ENCODE measurements at places on chromosomes 16 and 17.

DNA sequence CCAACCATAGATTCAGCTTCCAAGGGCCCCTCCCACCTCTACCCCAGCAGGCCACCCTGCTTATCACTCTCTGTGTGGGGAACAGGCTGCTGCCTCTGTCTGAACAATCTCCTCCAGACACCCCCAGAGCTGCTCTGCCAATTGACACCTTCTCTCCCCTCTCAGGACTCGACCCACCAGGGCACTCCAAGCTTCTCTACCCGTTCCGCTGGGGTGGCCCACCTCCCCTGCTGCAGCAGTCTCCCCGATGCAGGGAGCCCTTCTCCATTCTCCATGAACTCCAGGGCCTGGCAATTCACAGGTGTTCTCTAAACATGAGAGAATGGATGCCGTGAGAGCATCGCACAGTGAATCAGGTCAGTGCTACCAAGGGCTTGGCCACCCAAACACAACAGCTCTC is 28.3 kb upstream of the FAAP100 start:
- no peak for DNase-seq

GRCh38 chr17:56688151-56688550 is 94.7 kb downstream of the NOG start:
- no peak for DNase-seq

DNA sequence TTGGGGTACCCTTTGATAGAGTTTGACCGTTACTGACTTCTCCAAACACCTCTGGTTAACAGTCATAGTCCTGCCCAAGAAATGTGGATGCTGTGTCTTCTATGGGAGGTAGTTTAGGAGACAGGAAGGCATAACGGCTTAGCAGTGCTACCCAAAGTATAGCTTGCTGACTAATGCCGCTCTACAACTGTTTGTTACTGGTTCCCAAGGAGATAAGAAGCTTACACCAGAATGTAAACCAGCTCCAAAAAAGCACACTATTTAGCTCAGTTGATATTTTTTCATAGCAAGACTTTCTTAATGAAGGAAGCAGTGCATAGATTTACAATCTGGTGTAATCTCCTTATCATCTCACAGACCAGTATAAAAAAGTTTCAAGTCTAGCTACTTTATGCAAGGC is 95.7 kb downstream of the HS3ST3B1 start:
- no peak for DNase-seq

GRCh38 chr16:4800290-4801041 is 2.0 kb downstream of the ROGDI start:
- no peak for DNase-seq

- no peak for DNase-seq
Observed at GRCh38 chr17:48294806-48295361, 135.1 kb downstream of the SKAP1 start.

- no peak for DNase-seq
Observed at GRCh38 chr16:73058616-73059409, 10.9 kb upstream of the ZFHX3 start.

DNA sequence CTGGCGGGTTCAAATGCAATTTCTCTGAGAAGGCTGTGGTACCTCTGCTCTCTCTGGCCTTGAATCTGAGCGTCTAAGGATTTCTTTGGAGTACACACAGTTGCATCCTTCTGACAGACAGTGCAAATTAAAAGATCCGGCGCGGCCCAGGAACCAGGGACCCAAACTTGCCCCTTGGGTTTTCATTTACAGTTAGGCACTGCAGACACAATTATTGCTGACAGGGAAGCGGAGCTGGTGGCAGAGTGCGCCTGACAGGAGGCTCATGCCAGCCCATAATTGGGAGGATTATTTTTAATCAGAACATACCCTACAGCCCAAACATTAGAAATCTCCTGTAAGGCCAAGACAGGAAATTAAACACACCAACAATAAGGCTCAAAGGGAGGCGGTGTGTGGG is 1023.4 kb upstream of the RBFOX1 start:
- no peak for DNase-seq

DNA sequence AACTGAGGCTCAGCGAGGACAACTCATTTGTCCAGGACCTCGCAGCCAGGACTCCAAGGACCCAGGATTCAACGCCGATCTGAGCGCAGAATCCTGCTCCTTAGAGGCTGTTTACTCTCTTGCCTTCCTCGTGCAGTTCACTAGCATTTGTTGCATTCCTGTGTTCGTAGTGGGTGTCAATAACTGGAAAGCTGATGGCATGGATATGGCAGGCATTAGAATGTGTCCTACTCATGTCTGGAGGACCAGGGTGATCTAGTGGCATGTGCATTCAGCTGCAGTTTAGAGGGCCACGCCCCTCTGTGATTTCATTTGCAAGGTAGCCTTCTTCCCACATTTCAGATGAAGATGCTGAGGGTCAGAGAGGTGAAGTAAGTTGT is 510 bp downstream of the CRISPLD2 start:
- no peak for DNase-seq

- no peak for DNase-seq
Observed at GRCh38 chr17:4074831-4075495, 67.9 kb downstream of the ZZEF1 start.

DNA sequence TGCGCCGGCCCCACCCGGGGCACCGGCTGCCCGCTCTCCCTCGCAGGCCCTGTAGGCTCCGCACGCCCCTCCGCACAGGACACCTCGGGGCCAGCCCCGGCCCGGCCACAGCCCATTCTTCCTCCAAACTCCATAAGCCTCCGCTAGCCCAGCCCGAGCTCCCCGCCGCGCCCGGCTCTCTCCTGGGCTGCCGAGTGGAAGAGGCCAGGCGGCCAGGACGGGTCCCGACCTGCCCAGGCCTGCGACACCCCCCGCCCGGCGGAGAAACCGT is 397 bp downstream of the NCOR1 start:
- DNase-seq: no peak

DNA sequence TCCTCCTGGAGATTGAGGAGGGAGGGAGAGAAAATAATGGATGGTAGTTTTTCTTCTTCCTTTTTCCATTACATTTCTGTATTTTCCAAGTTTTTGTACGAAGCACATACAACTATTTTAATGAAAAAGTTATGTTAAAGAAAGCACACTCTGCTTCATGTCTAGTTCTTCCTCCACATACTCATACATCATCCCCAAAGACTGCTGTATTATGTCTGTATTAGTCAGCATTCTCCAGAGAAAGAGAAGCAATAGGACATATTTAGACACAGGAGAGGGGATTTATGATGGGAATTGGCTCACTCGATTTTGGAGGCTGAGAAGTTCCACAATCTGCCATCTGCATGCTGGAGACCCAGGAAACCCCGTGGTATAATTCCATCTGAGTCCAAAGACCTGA is 10.1 kb upstream of the ACSM2A start:
- no peak for DNase-seq

DNA sequence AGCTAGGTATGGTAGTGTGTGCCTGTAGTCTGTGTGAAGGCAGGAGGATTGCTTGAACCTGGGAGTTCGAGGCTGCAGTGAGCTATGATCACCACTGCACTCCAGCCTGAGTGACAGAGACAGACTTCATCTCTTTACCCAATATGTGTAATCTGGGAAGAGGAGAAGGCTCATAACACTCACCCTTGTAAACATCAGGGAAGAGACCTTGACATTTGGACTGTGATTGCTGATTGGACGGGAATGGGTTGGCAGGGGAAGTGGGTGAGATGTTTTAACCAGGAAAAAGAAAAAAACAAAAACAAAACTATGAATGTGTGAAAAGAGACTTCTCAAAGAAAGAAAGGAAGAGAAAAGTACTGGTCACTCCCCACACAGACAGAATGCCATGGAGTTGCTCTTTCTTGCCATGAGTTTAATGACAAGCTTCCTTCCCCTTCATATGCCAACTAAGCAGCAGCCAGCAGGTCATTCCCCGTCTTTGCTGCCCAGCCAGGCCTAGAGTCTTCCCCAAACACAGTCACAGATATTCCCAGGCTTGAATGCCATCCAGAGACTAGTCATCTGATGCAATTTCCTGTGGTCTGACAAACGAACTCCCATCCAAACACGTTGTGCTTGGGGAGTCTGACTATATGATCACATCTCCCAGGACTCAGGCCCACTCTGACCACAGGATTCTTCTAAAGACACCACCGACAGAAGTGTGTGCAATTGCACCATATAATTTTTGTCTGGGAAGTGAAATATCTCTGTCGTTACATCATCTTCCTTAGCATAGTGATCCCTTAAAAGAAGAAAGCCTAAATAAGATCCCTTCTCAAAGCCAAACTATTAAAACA is 3.6 kb upstream of the XAF1 start:
- DNase-seq: no peak

DNA sequence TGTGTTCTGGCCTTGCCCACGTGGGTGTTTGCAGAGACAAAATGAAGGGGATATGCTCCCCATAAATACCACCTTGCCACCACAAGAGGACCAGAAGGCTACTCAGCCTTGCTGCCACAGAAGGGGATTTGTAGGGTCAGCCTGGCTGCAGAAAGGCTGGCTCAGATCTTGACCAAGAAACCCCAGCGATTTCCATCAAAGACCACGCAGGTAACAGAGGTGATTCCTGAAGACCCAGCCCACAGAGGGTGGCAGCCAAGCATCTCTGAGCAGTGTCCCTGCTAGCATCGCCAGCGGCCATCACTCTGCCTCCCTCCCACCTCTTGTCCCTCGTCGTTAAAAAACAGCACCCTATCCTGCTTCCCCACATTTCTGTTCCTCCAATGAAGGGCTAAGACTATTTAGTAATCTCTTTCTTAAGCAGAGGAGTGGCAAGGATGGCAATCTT is 54.9 kb downstream of the BEAN1 start:
- DNase-seq: no peak

DNA sequence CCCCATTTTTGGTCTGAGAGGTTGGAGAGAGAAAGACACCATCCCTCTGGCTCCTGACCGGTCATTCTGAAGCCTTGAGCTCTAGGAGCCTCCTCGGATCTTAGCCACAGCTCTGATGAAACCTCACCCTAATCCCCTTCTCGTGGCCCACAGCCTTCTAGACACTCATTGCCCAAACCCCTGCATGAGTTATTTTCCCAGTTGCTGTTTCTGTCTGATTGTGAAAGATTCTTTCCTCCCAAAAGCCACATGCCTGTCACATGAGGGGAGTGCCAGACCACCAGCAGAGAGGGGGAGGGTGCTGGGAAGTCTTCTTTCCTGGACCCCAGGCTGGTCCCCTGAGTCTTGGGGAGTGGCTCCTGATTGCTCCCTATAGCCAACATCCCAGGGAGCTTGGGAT is 17.6 kb upstream of the ABR start:
- no peak for DNase-seq

GRCh38 chr17:48632579-48633265 is 6.6 kb upstream of the HOXB9 start:
- no peak for DNase-seq

GRCh38 chr16:61263400-61263799 is 772.8 kb downstream of the CDH8 start:
- no peak for DNase-seq

DNA sequence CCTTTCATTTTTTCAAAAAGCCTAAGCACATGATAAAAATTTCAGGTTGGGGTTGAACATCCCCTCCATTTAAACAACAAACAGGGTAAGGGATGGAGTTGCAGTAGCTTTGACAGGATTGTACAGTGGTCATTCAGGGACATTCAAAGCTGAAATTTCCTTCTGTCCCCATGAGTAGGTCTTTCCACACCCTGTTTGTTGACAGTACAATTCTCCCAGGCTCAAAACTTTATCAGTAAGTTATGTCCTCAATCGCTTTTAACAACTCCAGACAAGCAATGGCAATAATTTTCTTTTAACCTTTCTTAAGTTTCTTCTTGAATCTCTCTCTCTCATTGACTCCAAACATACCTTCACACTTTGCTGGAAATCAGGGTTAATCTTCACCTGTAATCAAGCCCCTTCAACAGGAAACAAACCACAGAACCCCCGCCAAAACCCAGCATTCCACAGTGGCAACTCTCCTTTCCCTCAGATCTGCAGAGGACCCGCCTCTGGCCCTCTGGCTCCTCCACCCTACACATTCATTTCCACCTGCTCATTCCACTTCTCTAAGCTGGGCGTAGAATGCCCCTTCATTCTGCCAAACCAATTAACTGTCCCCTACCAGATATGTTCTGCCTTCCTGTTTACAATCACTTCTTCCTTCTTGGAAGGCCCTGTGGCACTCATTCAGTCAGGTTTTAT is 20.7 kb downstream of the TXNDC11 start:
- no peak for DNase-seq

DNA sequence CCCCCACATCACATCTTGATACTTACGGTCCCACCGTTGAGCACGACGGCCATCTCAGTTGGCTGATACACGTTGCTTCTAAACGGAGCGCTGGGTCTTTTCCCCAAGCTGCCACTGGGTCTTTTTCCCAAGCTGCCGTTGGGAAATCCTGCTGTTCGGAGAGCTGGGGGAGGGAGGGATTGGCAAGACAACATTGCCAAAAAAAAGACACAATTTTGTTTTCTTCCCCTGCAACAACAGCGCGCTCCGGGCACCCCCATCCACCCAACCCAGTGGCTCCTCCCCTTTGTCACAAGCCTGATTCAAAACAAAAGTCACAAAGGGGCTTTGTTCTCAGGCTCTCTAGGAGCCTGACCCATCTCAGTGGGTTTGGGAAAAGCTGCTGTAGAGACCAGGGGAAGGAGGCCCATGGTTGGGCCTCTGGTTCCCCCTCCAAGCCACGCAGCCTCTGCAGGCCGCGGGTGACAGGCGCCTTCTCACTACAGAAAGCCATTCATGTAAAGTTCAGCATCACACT is 22.8 kb downstream of the GPRC5B start:
- DNase-seq: no peak

DNA sequence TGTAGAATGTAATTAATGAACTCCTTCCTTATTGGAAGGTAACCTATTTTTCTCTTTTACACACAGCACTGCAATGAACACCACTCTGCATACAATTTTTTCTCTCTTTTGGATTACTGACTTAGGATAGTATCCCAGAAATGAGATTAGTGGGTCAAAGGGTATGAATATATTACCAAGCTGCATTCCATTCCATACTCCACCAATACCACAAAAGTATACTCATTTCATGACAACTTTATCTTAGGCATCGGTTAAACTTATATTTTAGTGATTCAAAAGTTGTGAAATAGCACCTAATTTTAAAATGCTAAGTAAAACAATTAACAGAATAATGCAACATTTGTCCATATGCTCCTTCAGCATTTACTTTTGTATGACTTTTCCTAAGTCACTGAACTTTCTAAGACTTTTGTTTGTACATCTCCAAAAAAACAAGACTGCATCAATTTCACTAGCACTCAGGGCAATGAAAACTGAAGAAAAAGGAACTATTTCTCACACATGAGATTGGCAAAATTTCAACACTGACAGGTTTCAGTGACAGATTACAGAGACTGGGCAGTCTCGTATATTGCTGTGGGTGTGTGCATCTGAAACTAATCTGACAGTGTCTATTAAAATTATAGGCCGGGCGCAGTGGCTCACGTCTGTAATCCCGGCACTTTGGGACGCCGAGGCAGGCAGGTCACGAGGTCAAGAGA is 32.1 kb downstream of the HELZ start:
- no peak for DNase-seq

- DNase-seq: no peak
Observed at GRCh38 chr17:43945074-43945829, 3.0 kb upstream of the PPY start.

- DNase-seq: no peak
Observed at GRCh38 chr17:44334727-44335126, 10.1 kb upstream of the SLC25A39 start.
